ENCODE measurements at places on chromosomes 2 and 18.

DNA sequence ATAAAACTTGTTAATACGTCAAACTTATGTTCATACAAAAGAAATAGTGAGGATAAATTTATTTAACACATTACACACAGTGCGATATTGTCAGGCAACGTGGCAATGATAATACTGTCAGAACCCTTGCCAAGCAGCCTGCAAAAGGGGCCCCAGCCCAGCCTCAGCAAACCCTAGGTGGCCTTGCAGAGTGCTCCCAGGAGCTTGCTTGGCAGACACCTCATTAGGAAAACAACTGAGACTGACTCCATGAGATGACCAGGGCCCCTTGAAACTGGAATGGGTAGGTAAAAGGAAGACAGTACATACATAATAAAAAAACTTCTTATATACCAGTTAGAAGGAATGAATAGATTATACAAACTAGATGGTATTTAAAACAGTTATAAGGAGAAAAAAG lies 136.6 kb upstream of the EPC2 start:
- DNase-seq, result no peak

DNA sequence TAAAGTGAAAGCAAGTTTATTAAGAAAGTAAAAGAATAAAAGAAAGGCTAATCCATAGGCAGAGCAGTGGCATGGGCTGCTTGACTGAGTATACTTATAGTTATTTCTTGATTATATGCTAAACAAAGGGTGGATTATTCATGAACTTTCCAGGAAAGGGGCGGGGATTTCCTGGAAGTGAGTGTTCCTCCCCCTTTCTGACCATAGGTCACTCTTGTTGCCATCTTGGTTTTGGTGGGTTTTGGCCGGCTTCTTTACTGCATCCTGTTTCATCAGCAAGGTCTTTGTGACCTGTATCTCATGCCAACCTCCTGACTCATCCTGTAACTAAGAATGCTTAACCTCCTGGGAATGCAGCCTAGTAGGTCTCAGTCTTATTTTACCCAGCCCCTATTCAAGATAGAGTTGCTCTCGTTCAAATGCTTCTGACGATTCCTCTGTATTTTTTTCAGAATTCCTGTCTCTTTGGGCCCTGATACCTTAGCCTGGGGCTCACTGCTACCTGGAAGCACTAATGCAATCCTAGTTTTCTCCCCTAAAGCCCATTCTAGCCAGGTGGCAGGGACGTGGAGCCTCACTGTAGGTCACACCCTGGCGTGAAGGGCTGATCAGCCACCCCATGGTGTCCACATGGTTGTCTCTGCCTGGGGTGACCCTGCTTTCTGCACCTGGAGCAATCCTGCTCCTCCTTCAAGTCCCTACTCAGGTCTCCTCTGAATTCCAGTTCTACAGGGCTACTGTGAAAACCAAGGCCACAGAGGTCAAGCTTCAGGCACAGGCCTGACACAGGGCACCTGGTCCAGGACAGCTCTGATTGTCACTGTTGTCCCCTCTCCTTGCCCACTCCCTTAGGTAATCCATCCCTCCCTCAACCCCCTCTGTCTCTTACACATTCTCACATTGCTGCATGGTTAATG lies 6.0 kb upstream of the SLC35F6 start:
- no peak for DNase-seq

DNA sequence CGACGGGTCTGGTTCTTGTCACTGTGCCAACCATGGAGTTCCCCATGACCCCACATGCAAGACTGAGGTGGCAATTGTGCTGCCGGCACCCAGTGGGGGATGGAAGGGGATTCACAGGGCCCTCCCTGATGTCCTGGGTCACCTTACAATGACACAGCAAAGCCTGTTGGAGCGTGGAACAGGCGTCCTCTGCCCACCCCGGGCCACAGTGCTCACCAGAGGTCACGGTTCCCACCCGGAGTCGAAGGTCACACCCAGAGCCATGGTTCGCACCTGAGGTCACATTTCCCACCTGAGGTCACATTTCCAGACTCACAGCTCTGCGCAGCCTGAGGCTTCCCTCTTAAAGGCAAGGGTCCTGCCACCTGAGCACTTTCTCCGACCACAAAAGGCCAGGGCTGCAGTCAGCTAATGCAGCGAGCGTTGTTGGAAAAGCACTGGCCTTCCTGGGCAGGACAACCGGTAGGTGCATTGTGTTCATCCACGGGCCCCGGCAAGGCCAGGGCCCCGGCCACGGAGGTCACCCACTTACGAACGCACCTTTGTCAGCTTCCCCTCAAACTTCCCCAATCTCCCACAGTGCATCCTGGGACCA lies 24.0 kb downstream of the KIF1A start:
- DNase-seq, result no peak

GRCh38 chr2:216802516-216803215 lies 57.2 kb downstream of the TNP1 start:
- DNase-seq, result peak; percentile 69

DNA sequence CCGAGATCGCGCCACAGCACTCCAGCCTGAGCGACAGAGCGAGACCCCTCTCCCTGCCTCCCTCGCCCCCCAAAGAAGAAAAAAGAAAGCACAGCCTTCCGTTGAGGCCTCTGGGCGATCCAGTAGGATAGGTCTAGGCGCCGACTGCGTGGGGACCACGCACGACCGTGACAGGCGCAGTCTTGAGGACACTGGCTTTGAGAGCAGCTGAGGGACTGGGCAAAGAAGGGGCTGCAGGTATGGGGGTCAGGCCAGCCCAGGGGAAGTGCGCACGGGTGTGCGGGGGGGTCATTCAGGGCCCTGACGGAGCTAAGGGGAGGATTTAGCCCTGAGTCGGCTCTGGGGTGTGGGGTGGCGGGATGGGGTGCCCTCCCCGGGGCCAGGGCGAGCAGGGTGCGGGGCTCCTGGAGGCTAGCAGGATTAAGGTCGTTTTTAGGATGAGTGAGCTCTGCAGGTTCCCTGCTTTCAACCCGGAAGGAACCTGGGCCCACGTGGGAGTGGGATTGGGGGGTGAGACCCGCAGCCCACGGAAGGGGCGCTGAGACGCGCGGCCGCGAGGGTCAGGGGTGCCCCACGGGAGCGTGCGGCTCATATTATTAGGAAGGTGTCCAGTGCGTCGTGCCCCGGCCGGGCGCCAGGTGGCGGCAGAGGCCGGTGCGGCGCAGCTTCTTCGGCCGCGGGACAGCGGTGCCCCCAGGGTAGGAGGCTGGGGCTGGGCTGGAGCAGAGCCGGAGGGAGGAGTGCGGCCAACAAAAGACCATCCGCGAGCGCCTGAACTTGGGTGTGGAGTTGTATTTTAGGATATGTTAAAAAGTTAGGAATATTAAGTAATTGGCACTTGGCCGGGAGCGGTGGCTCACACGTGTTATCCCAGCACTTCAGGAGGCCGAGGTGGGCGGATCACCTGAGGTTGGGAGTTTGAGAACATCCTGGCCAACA lies 20.5 kb upstream of the ZNF236 start:
- DNase-seq, result peak; percentile 17

DNA sequence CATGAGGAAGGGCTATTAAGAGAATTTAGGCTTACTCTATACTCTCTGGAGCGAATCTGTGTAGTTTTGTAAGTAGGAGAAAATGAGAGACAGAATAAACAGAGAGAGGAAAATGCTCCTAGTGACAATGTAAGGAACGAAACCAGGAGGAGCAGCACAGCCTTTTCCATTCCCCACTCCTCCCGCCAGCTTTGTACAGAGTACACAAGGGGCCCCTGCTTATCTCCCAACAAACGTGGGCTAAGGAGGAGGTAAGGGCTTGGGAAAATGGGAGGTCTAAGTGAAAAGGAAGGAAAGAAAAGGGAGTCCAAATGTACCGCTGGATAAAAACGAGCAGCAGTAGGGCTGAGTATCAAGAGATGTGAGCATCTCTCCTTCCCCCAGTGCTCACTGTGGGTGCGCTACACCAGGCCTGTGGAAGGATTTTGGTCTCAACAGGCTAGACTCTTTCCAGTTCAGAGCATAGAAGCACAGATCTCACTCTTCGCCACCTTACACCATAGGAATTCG lies 12.1 kb upstream of the IHH start:
- no peak for DNase-seq

GRCh38 chr2:222160944-222161343 lies 137.9 kb downstream of the PAX3 start:
- no peak for DNase-seq

- DNase-seq, result no peak
Measured at GRCh38 chr18:598124-598589, 1.4 kb downstream of the CLUL1 start.

DNA sequence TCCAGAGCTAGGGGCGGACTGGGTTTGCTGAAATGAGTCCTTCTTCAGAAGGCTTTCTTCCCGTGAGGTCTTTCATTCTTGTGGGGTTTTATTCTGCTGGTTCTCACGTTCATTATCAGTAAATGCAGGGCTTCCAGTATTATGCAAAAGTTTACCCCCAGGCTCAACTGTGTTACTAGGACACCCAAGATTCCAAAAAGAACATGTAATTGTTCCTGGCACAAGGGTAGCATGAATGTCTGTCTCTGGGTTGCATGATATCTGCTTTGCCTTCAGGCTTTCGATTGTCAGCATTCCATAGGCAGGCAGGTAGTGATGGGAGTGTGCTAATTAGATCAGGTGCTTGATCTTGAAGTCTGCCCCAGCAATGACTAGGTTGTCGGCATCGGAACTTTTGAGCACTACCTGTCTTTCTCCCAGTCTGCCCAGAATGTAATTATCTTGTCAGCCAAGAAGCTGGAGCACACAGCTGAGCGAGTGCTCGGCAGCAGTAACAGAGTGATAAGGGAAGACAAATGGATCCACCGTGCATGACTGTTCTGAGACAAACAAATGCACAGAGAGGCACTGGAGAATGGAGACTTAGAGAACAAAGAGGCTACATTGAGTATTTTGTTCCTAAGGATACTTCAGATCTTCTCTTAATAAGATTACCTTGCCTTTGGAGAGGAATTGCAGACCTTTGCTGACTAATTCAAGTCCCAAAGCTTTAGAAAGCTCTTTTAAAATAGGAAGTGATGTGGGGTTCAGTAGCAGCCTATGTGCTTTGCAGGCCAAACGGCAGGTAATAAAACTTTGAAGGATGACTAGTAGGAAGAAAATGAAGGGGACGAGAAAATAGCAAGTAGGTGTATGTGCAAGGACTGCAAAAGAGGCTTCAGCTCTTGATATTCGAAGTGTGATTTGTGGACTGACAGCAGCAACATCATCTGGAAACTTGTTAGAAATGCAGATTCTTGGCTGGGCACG lies 41.9 kb downstream of the ITGB6 start:
- DNase-seq, result no peak

DNA sequence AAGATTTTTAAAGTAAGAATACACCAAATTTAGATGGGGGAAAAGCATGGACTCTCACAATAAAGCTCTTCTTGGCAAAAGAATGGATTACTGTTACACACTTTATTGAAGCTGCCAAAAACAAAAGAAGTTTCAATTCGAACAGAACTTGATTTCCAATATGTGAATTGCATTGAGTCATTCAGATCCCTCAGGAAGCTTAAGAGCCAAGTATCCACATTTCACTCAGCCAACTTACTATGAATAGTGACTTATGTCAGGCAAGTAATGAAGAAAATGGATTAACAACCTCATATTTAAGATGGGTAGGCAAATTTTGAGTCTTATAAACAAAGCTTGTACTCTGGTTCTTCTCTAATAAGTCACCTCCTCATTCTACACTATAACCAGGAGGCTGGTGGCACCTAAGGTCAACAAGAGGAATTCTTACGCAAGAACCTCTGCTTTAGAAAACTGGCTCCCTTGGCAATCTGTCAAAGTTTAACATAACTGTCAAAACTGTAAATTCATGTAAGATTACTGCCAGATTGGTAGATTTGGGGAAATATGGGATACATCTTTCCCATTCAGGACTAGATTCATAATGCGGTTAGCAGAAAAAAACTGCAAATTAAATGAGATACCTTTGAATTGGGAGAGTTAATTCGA lies 6.0 kb downstream of the HADHA start:
- no peak for DNase-seq

GRCh38 chr2:46377666-46378560 lies 80.7 kb downstream of the EPAS1 start:
- DNase-seq, result no peak

DNA sequence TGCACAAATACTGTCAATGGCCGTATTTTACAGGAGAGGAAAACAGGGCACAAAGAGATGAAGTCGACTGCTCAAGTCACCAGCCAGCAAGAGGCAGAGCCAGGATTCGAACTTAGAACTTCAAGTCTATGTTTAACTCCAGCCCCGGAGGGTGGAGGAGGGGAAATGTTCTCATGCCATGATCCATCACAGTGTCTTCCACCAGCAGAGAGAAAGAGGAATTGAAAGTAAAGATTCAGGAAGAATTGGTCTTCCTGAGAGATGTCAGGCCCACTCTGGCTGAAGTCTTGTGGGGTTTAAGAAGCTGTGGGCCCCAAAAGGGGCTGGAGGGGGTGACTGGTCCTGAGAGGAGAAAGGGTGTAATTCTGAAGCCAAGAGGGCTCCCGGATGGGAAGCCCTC lies 260.0 kb downstream of the TNS1 start:
- DNase-seq, result peak; percentile 58

DNA sequence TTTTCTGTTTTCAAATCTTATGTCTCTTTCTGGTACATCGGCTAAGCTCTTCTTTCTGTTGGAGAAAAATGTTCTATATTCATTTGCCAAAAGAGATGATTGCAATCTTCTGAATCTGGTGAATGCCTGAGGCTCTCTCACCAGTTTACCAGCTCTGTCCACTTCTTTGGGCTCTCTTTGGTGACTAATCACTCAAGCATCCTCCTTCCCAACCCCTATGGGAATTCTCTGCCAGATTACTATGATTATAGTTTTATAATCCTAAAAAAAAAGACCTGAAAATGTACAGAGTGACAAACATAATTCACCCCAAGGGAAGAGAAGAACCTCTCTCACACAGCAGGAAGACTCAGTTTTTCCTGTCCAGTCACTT lies 187.3 kb downstream of the CAMKMT start:
- no peak for DNase-seq

DNA sequence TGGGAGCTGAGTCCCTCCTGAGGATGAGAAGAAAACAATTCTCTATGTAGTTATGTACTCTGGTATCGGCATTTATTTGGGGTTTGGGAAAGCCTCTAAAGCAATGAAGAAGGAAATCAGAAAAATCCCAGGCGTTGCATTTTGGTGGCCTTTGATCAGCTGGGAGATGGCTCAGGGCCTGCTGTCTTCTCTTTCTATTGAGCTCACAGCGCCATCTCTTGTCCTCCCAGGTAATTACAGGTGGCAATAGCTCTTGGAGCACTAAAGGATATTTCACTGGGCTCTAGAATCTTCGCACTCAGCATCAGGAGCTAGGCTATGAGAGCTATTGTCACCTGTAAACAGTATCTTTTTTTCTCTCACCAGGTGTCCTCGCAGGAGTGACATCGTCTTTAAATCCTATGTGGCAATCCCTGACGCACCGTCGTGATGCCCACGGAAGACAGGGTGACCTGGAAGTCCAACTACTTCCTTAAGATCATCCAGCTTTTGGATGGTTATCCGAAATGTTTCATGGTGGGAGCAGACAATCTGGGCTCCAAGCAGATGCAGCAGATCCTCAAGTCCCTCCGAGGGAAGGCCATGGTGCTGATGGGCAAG lies 76.1 kb upstream of the PMAIP1 start:
- peak; percentile 82 for DNase-seq

DNA sequence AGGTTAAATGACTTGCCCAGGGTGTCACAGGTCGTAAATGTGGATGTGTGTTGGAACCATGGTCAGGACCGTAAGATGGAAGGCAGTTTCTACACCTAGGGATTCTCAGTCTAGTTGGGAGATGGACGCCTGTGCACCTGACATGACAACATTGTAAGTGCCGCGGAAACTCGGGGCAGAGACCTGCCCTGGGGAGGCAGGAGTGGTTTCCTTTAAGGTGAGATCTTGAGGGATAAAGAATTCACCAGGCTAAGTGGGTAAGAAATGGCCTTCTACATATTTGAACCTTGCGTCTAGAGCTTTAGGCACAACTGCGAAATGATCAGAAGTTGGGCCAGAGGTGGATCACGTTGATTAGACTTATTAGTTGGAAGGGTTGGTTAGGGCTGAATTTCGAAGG lies 1.6 kb downstream of the DGKD start:
- DNase-seq, result no peak
